Chondrocyte (in vitro differentiated cells): ENCODE measurements at places on chromosomes 1 and 21. TPM values are rescaled to one million over a fixed set of nuclear protein-coding genes. Genes with fewer than 3 reads are reported as not detected.

- DNase-seq, result no peak
Measured at GRCh38 chr1:12109901-12110300, 46.8 kb downstream of the TNFRSF8 start.

The THEM5 gene
- not detected in 3 replicates for total RNA-seq

DNA sequence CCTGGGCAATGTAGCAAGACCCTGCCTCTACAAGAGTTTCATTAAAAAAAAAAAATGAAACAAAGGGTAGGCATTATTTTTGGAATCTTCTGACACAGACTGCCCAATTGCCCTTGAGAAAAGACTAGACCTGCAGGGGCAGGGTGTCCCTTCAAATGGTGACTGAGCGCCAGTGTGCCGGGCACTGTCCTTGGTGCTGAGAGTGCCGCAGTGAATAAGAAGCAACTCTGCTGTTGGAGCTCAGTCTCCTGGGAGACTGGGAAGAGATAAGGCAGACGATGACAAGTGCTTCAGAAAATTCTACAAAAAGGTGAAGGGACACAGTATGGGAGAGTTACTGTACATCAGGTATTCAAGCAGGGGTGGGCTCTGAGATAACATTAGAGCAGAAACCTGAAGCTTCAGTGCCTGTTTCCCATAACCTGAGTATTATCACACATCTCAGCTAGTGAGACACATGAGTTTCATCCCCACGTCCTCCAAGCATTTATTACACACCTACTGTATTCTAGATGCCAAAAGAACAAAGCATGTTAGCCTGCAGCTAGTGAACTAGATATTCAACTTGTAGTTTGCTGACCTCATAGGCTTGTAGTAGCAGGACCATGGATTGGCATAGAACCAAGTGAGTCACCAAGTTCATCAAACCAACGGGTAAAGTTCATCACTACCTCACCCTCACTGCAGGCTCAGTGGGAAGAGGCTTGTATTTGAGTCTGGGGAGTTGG lies 18.4 kb upstream of the RPL11 start:
- DNase-seq, result no peak

DNA sequence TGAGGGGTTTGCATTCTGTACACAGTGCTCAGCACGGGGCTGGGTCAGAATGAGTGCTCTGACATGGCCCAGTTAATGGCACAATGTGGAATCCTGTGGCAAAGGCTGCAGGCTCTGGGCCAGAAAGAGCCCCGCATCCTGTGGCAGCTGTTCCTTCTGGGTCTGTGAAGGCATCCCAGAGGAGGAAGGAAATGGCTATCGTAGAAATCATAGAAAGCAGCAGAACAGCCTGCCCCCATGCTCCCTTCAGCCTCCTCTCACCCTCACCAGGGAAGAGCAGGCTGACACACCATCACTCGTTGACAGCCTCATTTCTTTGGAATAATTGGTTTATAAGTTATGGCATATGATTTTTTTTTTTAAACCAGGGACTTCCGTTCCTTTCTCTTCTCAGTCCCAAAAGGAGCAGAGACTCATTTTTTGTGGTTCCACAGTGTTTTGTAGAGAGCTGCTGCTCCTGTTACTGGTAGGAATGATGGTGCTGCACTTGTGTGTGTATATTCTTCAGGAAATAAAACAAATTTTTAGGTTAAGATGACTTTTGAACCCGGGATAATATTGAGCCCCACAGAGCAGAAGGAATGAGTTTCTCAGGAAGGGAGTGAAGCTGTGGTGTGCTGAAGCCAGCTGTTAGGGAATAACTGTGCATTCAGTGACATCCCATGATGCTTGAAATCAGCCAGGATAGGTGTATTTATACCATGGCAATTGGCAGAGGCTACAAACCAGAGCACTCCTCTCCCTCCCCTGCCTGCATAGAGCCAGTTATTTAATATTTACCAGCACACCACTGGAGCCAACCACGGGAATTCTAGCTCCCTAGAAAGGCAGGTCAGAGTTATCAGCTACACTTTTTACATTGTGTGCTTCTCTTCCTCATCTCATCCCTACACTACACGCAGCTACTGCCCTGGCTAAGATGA lies 32.0 kb downstream of the PLXNA2 start:
- DNase-seq, result no peak

The PRCC gene
- 57.0 to 61.7 TPM (median 60.9 TPM) in 3 replicates for total RNA-seq

GRCh38 chr21:17786851-17787181 lies 32.3 kb downstream of the C21orf91 start:
- DNase-seq, result no peak

DNA sequence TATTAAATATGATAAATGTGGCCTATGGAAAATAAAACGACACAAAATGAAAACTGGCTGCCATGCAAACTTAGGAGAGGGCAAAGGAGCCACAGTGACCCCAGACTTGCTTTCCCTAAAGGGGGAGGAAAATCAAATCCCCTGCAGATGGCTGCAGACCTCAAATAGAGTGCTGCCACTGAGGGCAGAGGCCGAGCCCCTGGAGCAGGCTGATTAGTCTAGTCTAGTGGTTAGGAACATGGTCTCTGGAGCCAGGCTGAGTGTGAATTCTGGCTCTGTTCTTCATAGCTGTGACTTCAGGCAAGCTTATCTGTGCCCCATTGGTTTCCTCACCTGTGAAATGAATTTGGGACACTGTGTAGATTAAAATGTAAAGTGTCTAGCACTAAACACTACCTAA lies 60.8 kb downstream of the ITPKB start:
- DNase-seq, result no peak
